ENCODE measurements at places on chromosomes 16 and 17.

DNA sequence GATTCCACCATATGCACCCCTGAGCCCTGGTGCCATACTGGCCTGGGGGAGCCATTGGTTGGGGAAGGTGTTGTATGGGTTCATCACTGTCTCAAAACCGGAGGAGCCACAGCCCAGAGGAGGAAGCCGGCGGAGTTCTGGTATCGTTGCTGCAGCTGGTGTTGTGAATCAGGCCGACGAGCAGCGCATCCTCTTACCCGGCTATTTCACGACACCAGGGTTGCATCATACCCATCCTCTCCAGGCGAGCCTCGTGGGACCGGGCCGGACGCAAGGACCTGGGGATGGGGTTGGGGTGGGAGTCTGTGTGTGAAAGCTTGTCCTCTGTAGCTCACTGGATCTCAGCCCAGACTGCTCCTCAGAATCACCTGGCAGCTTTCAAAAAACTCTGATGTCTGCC lies 6.6 kb upstream of the SLC12A3 start:
- DNase-seq, result no peak

GRCh38 chr16:81708266-81709015 lies 70.7 kb upstream of the PLCG2 start:
- no peak for DNase-seq

GRCh38 chr16:55662644-55663031 lies 6.8 kb downstream of the SLC6A2 start:
- DNase-seq, result no peak

DNA sequence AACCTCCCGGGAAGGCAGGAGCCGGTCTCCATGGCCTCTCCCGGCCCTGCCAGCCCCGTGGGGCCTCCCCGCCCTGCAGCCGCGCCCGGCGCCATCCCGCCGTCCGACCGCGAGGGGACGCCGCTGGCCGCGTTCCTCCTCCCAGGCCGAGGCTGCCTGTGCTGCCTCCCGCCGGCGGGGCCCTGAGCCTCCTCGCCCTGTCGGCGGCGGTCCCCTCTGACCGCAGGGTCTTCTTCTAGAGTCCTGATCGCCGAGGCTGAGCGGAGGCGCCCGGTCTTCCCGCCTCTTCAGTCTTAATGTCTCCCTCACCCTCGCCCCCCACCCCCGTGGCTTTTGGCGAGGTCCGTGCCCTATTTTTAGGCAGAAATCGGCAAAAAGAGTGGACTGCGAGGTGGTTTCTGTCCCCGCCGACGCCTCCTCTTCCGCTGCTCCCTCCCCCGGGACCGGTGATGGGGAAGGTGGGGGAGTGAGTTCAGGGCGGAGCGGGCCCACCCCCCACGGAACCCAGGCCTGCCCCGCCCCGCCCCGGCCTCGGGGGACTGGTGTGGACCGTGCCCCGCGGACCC lies 794 bp upstream of the CPNE7 start:
- no peak for DNase-seq

- DNase-seq, result no peak
Observed at GRCh38 chr17:81342269-81343070, 47.4 kb upstream of the SLC38A10 start.

DNA sequence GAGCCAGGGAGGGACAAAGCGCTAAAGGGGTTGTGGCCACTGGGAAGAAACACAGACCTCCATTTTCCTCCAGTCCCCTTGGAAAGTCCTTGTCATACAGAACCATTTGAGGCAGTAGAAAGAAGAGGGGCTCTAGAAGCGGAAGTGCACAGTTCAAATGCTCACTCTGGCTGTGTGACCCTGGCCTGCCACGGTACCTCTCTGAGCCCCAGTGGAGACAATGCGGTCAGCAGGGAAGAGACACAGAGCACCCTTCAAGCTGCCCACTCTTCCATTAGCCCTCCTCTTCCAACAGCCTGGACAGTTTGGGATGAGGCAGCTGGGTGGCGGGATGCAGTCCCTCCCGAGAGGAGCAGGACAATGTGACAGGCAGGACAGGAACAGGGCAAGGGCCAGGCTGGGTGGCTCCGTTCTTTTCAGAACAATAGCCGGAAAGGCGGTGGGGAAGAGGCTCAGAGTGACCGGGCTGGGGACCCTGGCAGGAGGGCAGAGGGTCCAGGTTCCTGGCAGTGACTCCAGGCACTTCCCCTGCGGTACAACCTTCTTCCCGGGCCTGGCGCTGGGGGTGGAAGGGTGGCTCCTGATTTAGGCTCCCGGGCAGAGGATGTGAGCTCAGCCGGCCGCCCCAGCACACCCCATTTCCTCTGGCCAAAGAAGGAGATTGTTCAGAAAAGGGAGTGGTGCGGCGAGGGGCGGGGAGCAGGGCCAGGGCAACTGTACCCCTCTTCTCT lies 5.6 kb downstream of the CASKIN2 start:
- no peak for DNase-seq

DNA sequence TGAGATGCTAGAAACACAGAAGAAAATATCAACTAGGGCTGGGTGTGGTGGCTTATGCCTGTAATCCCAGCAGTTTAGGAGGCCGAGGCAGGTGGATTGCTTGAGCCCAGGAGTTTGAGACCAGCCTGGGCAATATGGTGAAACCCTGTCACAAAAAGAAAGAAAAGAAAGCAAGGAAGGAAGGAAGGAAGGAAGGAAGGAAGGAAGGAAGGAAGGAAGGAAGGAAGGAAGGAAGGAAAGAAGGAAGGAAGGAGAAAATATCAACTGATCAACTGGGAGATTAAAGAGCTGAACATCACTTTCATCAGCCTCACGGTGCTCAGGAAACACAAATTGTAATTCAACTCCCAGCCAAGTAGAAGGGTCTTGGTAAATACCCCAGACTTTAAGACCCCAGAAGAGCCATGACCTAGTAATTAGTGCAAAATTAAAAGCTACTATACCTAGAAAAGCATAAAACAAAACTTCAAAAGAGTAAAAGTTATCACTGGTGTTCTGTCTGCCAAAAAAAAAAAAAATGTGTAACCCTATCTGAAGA lies 27.8 kb upstream of the SLFN13 start:
- no peak for DNase-seq

- DNase-seq, result no peak
Observed at GRCh38 chr16:69410219-69410990, 14.0 kb upstream of the CYB5B start.

- no peak for DNase-seq
Observed at GRCh38 chr16:27429330-27429871, 27.4 kb downstream of the IL21R start.

DNA sequence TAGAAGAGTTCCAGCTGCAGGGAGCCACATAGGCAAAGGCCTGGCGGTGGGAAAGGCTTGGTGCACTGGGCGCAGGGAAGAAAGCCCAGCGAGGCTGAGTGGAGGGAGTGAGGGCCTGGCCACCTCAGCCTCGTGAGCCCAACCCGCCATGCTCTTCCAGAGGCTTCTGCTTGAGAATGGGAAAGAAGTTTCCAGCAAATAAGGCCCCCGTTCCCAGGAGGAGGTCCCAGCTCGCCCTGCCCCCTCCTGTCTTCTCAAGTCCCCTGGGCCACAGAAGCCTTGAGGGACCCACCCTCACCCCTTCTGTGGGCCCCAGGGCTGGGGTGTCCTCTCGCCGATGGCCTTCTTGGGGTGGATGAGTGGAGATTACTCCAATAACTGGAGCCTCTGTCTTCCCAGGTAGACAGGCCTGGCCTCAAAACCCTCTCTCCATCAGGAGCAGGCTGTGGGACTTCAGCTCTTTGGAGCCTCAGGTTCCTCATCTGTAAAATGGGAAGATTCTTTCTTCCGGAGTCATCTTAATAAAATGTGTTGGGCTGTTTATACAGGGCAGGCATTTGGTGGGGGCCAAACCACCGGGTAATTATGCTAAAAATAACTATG lies 933 bp upstream of the SNN start:
- DNase-seq, result no peak

GRCh38 chr16:28167221-28167620 lies 44.5 kb downstream of the XPO6 start:
- DNase-seq, result no peak

DNA sequence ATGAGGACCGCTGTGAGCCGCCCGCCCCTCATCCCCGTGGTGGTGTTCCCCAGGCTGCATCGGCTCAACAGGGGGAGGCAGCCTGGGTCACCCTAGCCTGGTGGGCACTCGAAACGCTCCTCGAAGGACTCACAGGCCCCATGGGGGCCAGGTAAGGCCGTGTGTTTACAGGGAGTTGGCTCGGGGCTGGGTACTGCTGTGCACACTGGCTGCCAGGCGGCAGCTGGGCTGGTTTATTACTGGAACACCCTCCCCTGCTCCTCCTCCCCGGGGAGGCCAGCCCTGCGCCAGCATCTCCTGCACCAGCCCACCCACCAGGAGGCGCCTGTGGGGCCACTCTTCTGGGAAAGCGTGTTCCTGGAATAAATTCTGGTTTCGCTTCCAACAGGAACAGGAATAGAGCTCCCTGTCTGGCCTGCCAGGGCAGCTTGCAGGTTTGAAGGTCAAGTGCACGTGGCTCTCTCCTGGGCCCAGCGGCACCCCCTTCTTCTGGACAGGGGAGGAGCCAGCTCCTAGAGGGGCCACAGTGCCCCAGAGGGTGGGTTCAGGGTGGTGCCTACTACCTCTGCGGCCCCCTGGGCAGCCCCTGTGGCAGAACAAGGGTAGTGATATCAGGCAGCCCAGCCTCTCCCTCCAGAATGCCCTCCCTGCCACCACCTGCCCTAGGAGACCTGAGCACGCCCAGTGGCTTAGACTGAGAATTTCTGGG lies 11.3 kb downstream of the MCRIP1 start:
- no peak for DNase-seq

- DNase-seq, result no peak
Observed at GRCh38 chr17:66373079-66373478, 70.7 kb downstream of the PRKCA start.

DNA sequence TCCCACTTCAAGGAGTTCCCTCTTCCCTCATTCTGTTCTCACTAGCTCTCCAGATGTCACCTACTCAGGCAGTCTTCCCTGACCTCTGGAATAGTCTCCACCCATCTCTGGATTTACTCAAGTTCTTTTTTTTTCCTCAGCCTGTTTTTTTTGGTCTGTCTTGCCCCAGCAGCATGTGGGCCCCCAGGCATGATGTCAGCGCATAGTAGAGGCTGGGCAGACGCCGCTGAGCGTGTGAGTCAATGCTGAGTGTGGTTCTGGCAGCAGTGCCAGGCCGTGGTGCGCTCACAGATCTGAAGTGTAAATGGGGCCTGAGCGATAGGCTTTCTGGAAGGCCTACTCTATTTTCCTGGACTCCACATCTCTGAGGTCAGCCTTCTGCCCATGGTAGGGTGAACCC lies 2.7 kb upstream of the KCNJ18 start:
- DNase-seq, result no peak

DNA sequence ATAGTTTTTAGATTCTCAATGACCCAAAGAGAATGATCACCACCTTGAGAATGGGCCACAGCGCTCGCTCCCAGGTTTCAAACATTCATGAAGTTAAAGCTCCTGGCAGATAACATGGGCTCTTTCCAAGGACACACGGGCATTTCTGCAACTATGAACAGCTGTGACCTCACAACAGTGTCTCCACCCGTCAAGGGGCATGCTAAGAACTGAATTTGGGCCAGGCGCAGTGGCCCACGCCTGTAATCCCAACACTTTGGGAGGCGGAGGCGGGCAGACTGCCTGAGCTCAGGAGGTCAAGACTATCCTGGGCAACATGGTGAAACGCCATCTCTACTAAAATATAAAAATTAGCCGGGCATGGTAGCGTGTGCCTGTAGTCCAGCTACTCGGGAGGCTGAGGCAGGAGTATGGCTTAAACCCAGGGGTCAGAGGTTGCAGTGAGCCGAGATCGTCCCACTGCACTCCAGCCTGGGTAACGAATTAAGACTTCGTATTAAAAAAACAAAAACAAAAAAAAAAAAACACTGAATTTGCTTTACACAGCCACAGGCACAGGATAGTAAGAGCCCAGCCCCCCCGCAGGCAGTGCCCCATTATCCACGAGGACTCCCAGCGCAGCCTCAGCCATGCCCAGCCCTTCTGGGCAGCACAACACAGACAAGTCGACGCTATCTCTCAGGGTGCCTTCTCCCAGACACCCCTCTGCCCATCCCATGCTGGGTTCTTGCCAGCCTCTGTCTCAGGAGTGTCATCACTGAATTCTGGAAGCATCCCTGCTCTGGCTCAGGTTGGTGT lies 7.2 kb downstream of the USP7 start:
- no peak for DNase-seq
